NCI-H187 (cell line): ENCODE measurements at places on chromosomes 11 and 22.

- no peak for DNase-seq
Measured at GRCh38 chr11:69095300-69095699, 46.6 kb downstream of the TPCN2 start.

- DNase-seq, result no peak
Measured at GRCh38 chr22:36873614-36874308, 13.0 kb downstream of the NCF4 start.

GRCh38 chr22:27594474-27595134 lies 207.0 kb downstream of the MN1 start:
- no peak for DNase-seq

GRCh38 chr11:118953265-118953664 lies 2.8 kb upstream of the UPK2 start:
- DNase-seq, result peak; percentile 63

- no peak for DNase-seq
Measured at GRCh38 chr11:131955904-131956303, 585.5 kb downstream of the NTM start.

- no peak for DNase-seq
Measured at GRCh38 chr11:65967329-65967934, 5.9 kb downstream of the SART1 start.

DNA sequence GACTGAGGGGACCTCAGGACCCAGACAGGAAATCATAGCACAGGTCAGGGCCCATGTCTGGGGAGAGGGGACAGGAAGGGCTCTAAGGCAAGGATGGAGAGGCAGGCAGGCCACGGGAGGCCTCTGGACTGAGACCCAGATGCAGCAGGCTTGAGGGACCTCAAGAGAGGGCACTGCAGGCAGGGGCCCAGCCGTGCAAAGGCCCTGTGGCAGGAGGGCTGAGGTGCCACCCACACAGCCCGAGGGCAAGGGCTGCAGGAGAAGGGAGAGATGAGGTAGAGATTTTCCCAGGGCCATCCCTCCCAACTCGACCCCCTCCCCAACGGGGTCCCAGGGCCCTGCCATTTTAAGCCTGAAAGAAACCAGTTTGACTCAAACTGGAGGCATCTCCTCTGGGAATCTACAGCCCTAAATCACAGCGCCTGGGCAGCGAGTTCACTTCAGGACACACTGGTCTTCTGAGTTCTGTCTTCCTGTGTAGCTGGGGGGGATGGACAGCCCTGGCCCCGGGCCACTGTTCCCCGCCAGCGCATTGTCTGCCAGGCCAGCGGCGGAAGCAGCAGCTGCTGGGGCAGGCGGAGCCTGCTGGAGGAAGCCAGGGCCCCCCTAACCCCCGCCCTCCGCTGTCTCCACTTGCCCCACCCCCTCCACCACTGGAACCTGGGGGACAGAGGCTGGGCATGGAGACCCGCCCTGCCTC lies 20.3 kb upstream of the WNT7B start:
- DNase-seq, result no peak

GRCh38 chr11:122691549-122692150 lies 36.1 kb downstream of the UBASH3B start:
- no peak for DNase-seq

- DNase-seq, result no peak
Measured at GRCh38 chr11:128824191-128825049, 42.7 kb downstream of the KCNJ1 start.

GRCh38 chr11:46275964-46276641 lies 1.4 kb upstream of the CREB3L1 start:
- no peak for DNase-seq

DNA sequence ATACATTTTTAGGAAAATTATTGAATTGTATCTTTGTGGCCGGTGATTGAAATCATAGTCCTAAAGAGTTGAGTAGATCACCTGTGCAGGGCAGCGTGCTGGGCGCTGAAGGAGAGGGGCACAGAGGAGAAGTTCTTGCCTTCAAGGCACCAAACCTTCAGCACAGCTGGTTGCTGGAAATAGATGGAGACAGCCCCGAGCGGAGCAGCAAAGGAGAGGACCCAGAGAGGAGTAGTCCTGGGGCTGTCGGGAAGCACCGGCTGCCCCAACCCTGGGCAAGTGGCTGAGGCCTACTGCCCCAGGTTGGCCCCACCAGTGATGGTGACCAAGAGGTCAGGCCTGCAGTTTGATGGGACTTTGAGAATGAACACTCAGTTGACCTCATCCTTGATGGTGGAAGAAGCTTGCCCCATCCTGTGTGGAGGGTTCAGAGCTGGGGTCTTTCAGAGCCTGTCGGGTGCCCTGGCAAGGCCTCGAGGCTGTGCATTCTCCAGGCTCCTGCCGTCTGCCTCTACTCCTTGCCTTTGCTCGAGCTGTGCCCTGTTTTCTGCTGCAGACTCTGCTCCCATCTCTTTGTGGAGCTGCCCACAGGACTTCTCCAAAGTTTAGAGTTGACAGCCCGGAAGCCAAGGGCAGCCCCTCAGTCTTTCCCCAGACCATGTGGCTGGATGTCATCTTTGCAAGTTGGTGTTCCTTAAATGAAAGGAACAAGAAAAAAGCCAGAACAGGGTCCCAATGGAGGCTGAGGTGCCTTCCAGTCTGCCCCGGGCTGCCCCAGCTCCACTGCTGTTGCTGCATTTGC lies 285.1 kb downstream of the TBC1D22A start:
- no peak for DNase-seq

- no peak for DNase-seq
Measured at GRCh38 chr11:44797886-44798606, 71.3 kb downstream of the TSPAN18 start.

DNA sequence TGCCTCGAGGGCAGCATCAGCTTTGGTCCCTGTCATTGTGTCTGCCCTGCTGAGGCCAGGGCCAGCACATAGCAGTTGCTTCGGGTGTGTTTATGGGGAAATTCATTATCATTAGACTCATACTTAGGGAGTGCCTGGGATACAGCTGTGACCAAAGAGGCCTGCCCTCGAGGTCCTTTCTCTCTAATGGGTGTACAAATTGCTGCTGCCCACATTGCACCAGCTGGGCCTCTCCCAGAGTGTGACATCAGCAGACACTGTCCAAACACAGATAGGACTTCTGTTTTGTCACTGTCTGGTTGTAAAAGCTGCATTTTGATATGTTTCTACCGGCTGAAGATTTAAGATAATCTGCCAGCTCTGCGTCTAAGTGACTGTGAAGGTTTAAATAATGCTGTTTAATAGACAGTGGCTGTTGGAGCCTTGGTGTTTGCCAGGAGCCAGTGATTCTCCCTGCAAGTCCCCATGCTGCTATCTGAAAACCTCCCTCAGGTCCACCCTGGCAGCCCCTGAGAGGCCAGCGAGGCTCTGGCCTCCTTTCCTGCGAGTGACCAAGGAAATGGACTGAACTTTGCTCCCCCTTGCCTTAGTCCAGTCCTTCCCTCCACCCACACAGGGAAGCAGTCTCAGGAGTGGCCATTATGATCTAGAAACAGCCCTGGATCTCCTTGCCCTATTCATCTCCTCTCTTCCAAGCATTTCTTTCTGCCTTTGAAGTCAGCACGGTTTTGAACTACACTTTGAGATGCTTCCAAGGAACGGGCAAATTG lies 505.2 kb downstream of the TBC1D22A start:
- no peak for DNase-seq

DNA sequence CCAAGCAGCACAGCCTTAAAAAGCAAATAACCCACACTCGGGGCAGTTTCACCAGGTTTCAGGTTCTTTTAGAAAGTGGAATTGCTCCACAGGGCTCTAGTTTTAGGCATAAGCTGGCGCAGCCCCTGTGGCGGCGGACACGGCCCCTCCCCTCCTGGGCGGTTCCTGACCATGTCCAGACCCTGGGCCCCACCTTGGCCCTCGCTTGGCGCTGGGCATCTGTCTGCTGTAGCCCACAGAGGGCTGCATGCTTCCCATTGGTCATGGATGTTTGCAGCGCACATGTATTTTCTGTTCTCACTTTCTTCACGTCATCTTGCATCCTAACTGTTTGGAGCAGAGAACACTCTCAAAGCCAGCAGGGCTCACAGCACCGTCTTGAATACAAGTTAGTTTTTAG lies 244.3 kb downstream of the BRD1 start:
- no peak for DNase-seq

GRCh38 chr11:114066046-114066648 lies 6.6 kb downstream of the ZBTB16 start:
- no peak for DNase-seq

DNA sequence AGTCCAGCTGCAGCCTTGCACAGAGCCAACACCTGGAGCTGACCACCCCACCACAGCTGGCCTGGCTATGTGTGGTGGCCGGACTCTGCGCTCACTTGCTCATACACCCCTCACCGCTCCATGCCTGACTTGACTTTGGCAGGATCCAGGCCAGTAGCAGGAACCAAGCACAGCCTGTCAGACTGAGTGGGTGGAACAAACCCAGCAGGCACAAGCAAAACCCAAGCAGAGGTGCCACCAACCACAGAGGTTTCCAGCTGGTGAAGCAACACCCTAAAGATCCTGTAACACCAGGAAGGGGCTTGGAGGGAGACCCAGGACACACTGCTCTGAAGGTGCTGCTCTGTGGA lies 44.9 kb upstream of the WNT11 start:
- DNase-seq, result no peak

DNA sequence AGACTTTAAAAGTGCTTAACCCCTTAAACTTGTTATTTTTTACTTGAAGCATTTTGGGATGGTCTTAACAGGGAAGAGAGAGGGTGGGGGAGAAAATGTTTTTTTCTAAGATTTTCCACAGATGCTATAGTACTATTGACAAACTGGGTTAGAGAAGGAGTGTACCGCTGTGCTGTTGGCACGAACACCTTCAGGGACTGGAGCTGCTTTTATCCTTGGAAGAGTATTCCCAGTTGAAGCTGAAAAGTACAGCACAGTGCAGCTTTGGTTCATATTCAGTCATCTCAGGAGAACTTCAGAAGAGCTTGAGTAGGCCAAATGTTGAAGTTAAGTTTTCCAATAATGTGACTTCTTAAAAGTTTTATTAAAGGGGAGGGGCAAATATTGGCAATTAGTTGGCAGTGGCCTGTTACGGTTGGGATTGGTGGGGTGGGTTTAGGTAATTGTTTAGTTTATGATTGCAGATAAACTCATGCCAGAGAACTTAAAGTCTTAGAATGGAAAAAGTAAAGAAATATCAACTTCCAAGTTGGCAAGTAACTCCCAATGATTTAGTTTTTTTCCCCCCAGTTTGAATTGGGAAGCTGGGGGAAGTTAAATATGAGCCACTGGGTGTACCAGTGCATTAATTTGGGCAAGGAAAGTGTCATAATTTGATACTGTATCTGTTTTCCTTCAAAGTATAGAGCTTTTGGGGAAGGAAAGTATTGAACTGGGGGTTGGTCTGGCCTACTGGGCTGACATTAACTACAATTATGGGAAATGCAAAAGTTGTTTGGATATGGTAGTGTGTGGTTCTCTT lies 2.8 kb downstream of the MALAT1 start:
- DNase-seq, result no peak

DNA sequence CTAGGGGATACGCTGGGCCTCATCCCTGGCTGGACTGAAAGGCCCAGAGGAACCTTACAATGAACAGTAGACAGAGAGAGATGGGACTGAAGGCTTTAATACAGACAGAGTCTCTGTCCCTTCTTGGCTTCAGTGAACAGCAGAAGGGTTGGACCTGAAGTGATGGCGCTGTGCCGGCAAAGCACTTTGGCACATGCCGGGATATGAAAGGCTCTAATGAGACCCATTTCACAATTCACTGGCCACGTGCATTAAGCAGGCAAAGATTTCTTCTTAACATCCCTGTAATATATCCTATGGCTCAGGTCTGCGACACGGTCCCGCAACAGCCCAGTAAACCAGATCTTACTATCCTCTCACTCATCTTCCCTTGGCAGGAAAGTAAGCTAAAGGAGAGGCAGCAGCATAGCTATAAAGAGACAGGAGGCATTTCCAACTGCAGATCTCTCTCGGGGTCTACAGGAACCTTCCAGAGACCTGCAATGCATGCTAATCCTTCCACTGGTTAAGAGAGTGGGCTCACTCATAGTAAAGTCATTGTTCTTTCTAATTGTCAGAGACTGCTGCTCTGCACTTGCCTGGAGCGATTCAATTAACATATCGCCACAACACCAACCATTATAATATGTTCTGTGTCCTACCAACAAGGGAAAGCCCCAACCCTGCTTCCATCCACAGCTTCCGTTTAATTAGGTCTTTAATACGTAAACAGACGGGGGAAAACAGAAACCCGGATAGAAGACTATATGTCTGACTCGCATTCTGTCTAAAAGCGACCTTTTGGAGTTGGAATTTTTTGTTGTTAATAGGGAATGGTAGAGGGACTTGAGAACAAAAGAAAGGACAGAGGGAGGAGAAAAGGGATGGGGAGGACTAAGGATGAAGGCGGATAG lies 1179.0 kb downstream of the LRRC4C start:
- no peak for DNase-seq

DNA sequence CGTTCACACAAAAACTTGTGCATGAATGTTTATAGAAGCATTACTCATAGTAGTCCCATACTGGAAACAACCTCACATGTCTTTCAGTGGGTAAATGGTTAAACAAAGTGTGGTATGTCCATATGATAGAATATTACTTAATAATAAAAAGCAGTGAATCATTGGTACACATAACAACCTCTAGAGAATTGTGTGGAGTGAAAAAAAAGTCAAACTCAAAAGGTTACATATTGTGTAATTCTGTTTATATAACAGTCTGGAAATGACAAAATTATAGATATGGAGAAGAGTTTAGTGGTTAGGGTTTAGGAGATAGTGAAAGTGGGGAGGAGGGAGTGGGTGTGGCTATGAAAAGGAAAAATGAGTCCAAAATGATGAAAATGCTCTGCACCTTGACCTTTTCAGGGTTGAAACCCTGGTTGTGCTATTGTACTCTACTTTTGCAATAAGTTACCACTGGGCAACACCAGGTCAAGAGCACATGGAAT lies 243.4 kb upstream of the DDI1 start:
- DNase-seq, result no peak
